Pancreas (tissue), 10 donors: ENCODE measurements at places on chromosomes 6 and 20. TPM values are rescaled to one million over a fixed set of nuclear protein-coding genes. Genes with fewer than 3 reads are reported as not detected.

PLCB1 gene
- total RNA-seq, result 13.9 TPM

SRSF12 gene
- total RNA-seq, result 1.6 TPM

DNA sequence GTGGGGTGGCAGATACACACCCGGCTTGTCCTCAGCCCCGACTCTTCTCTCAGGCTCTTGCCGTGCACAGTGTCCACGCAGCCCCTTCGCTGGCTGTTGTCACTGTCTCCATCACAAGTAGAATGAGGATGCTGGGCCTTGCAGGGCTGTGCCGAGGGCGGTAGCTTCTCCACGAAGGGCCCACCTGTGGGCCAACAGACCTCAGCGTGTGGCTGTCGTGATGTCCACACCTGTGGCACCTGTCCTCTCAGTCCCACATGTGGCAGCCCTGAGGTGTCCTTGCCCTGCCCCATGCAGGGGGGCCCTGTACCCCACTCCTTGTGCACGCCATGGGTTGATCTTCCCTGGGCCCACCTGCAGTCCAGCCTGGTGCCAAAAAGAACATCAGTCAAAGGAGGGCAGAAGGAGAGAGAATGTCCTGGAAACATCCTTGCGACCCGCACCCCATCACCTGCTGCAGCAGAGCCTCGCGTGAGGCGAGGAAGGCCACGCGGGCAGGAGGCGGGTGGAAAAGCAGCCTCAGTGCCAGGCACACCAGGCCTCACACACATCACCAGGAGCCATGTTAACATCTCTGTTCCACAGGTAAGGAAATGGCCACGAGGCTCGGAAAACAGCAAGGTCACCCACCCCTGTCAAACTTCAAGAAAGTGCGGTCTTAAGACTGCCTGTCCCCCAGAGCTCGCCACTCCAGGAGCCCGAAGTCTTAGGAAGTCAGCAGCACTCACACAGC lies 22.3 kb upstream of the AFDN start:
- no peak for DNase-seq

EYA2 gene
- 0.51 TPM for total RNA-seq

PRKN gene
- total RNA-seq, result 5.2 TPM

DNA sequence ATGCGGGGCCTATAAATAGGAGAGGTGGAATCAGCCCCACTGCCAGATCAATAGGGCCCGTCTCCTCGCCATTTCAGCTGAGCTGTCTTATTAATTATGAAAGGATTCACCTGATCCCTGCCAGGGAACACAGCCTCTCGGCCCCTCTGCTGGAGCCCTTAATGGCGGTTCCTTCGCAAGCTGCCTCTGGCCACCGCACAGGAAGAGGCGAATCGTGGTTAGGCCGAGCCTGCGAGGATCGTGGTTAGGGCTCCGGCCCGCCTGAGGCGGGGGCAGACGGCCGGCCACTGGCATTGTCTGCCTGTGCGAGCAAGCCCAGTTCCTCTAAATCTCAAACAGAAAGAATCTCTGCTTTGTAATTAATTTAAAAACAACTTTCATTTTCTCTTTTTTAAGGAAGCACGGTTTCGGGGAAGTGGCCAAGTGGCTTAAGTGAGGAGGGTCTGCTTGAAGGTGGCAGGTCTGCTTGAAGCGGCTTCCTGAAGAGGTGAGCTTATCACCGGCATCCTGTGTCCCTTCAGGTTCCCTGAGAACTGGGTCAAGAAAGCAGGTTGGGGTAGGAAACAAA lies 9.2 kb downstream of the NRN1 start:
- DNase-seq, result no peak

CMTR1 gene
- total RNA-seq, result 14.5 TPM

- DNase-seq, result no peak
These were observed 143.9 kb upstream of the RALGAPA2 start for GRCh38 chr20:20856306-20856705.

GRCh38 chr6:75230484-75231325 lies 12.9 kb downstream of the COX7A2 start:
- peak; percentile 20 for DNase-seq

MEP1A gene
- total RNA-seq, result 1.2 TPM

DNA sequence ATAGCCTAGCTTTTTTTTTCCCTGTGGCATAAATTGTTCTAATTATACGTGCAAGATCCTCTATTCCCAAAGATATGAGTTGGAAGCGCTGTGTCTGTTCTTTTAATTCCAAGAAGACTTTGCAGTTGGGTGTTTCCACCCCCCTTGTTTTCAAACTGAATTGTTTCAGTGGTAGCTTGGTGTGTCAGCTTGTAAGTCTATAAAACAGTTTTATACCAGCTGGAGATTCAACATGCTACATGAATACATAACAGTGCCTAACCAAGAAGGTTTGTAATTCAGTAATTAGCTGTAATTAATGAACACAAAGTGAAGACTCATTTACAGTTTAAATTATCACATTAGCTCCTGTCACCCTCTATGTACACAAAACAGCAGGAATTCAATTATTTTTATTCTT lies 154.0 kb downstream of the ZNF217 start:
- no peak for DNase-seq

DNA sequence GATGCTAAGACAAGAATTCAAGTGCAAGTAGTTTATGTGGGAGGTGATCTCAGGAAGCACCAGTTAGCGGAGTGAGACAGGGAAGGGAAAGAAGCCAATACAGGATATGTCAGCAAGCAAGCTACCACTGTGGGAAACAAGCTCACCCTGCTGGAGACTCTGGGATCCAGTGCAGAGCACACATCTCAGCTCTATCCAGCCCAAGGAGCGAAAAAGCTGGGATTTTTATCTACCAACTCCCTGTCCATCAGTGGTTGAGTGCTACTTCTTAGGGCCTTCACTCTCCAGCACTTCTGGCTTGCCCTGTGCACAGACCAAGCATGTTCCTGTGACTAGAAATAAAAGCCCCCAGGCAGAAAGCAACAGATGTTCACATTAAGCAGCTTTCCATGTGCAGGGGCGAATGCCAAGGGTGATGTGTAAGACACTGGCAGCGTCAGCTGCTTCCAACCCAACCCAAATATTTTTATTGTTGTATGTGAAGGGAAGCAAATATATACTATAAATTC lies 10.8 kb upstream of the RNF24 start:
- DNase-seq, result no peak

- no peak for DNase-seq
These were observed 133.7 kb upstream of the SLC24A3 start for GRCh38 chr20:19078448-19079373.

DNA sequence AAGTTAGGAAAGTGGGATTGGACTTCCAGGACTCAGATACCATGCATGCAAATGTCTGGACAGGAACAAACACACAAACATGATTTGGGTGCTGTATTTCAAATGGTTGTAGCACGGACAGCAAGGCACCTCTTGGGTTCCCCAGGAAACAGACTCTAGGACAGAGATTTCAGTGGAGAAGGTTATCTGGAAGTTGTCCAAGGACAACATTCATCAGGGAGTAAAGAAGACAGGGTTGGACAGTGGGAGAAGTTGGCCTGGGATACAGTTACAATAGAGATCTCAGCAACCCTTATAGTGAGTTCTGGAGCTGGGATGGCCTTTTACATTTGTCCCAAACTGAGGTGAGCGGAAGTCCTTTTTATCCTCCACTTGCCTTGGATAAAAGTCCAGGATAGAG lies 19.8 kb upstream of the TINAG start:
- no peak for DNase-seq

RIMS1 gene
- total RNA-seq, result 3.7 TPM

GINS1 gene
- 0.47 TPM for total RNA-seq

DNA sequence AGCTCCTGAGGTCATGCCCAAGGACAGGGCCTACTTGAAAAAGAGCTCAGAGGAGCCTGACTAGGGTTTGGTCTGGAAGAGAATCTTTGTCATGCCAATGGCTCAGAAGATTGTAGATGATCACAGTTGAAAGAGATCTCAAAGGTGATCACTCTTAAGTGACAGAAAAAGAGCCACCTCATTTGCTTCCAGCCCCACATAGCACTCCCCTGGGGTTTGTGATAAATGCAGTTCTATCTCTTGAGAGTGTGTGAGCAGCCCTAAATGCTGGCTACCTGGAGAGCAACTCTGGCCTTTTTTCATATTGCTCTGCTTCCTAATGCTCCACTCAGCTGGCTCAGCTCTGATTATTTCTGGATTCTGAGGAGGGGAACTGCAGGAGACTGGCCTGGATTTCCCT lies 39.3 kb downstream of the KLHL32 start:
- no peak for DNase-seq

GRCh38 chr6:31927242-31927862 lies at the start of gene C2:
Gene C2 (plus strand): TSS chr6:31927717. CDS start chr6:31927753, 36 bp downstream.
- DNase-seq, result no peak

DNA sequence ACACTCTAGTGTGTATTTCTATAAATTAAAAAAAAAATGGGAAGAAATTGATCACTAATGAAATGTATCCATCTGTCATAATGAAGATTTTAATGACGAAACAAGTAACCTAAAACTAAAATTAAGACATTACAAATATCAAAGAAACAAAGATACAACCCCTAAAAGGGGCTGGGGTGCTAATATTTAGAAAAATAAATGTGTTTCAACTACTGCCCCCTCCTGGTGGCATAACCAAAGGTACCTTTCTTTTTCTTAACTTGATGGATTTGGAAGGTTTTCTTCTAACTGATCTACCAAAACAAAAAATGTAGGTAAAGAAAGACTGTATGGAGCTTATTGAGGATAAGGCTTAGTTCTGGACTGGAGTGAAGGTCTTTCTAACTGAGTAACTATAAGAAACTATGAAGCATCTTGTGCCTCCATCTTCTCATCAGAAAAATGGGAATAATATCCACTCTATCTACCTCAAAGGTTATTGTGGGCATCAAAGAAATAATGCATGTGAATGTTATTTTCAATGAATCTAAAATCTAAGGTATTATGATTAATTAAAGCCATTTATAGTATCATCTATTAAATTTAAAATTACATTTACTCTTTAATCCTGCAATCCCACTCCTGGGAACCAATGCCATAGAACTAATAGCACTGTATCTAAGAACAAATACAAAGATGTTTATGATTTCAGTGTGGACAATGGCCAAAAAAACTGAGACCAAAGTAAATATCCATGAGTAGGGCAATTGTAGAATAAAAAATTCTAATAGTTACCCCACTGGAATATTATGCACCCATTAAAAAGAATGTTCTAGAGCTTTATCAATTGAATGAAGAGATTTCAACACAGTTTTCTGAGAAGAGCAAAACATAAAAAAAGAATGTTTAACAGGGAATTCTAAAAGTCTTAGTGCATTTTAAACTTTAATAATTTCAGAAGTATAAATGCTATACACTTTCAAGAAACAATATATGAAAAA lies 117.2 kb downstream of the BACH2 start:
- no peak for DNase-seq

GRCh38 chr6:142833054-142833453 lies 111.9 kb downstream of the HIVEP2 start:
- DNase-seq, result no peak

- DNase-seq, result no peak
These were observed 107.8 kb downstream of the NFATC2 start for GRCh38 chr20:51434580-51435247.

DNA sequence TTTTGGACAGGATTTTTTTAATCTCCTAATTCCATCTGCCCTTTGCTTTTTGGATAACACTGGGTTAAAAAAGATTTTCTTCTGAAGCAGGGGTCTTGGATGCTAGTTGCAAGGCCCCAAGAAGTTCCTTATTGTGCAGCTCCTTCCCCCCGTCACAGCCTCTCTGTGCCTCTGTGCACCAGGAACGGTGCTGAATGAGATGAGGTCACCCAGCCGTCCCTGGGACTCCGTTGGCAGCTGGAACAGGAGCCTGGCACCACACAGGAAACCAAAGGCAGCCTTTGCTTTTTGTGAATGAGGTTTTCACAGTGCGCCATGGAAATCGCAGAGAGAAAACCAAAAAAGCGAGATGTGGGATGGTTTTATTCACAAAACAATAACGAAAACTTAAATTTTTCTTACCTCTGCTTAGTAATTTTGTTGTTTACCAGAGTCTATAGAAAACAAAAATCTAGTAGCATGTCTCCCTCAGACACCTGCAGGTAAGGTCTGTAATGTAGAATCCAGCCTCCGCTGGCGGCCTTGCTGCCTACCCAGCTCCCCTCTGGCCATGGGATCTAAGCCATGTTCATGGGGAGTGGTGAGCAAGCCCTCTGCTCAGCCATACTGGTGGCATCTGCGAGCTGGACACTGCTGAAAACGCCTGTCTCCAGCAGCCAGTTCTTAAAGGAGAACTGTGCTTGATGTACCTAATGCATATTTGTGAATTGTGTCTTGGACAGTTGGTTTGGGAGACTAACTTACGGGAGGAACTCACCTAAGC lies 40.4 kb upstream of the SYNJ2 start:
- no peak for DNase-seq

DNA sequence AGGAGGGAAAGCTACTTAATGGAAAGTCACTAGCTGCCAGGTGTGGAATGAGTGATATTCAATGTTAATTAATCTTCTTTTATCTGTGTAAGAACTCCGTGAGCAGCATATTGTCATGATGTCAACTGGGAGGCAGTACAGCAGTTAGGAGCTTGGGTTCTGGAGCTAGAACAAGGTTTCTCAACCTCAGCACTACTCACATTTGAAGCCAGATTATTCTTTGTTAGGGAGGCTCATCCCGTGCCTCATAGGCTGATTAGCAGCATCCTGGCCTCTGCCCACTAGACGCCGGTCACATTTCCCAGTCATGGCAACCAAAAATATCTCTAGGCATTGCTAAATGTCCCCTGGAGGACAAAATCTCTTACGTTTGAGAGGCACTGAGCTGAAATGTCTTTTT lies 41.2 kb downstream of the BCAS1 start:
- no peak for DNase-seq

- no peak for DNase-seq
These were observed 8.5 kb downstream of the JARID2 start for GRCh38 chr6:15254070-15254975.
